ENCODE measurements at places on chromosomes 6 and 20.

DNA sequence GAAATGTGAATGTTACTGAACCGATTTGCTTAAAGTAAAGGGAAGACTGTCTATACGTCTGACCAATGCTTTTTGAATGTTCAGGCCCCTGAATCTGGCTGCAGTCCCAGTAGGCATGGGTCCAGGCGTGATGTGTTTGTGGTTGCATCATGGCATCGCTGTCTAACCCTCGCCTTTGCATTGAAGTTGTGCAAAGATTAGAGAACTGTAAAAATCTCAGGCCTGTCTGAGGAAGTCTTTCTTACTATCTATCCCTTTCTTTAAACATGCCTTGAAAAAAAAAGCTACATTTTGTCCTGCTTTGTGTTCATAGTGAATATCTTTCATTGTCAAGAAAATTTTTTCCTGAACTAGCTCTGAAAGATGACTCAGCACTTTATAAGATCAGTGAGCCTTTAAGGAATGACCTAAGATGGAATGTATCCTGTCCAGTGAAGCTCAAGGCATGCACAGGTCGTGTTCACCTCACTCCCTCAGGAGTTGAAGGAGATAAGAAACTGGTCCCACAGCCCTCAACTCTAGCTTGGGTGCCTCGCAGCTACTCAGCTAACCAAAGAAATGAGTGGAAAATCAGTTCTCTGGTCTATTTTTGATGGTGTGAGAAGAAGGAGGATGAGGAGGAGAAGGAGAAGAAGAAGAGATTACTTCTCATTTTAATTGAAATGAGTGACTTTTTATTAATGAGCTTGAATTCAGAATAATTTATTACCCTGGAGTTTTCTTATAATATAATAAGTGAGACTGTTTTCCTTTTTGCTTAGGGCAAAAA lies 48.6 kb downstream of the TPD52L1 start:
- no peak for DNase-seq

DNA sequence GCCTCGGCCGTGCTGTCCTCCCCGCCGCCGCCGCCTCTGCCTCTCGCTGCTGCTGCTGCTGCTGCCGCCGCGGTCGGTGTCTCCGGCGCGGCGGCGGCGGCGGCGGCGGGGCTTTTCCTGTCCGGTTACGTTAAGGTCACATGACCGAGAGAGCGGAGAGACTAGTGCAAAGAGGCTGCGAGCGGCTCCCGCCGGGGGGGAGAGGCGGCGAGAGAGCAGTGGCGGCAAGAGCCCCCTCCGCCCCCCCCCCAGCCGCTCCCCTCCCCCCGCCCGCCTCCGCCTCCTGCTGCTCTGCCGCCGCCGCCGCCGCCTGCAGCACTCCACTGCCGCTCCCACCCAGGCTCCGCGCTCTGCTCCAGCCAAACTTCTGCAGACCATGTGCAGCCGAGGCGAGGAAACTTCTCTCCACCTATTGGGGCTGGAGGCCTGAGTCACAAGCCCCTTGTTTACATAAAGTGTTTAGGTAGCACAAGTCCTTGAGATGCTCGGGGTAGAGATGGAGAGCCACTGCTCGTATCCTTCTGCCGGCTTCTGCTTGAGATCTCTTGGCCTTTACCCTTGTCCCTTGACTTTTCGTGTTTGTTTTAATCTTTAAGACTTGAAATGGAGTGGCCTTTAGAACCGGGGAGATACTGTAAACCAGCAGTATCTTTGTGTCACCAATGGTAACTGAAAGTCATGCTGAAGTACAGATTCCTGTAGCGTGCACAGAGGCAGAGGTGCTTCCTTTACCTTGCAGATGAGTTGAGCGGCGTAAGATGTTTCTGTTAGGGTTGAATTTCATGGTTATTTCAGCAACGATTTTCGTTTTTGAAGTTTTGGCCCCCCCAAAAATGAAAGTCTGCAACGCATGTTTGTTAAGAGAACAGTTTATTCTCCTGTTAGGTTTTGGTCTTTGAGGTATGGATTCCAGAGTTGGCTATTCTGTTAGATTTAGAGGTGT lies at the start of gene ZBTB2:
Gene ZBTB2, minus strand, starts transcription at position 89 of the 943 bp plus-strand sequence. CDS start 17,922 bp downstream, outside the sequence.
- peak; percentile 50 for DNase-seq

DNA sequence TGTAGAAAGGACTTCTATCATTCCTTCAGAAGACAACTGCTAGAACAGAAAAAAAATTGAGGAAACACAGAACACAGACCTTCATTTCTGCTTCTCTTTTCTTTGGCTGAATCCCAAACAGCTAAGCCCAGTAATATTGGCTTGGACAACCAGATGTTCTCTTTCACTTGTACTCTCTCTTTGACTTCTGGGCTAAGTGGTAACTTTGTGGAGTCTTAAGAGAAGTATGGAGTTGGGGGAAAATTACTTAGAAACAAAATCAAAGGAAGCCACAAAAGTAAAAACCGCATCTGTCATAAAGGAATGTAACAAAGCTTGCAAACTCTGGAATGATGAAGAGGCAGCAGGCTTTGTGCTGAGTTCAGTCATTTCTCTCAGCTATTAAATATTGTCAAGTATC lies 587.5 kb downstream of the CBLN4 start:
- DNase-seq: no peak

- no peak for DNase-seq
These were observed 131.3 kb downstream of the HACE1 start for GRCh38 chr6:104728448-104728847.

DNA sequence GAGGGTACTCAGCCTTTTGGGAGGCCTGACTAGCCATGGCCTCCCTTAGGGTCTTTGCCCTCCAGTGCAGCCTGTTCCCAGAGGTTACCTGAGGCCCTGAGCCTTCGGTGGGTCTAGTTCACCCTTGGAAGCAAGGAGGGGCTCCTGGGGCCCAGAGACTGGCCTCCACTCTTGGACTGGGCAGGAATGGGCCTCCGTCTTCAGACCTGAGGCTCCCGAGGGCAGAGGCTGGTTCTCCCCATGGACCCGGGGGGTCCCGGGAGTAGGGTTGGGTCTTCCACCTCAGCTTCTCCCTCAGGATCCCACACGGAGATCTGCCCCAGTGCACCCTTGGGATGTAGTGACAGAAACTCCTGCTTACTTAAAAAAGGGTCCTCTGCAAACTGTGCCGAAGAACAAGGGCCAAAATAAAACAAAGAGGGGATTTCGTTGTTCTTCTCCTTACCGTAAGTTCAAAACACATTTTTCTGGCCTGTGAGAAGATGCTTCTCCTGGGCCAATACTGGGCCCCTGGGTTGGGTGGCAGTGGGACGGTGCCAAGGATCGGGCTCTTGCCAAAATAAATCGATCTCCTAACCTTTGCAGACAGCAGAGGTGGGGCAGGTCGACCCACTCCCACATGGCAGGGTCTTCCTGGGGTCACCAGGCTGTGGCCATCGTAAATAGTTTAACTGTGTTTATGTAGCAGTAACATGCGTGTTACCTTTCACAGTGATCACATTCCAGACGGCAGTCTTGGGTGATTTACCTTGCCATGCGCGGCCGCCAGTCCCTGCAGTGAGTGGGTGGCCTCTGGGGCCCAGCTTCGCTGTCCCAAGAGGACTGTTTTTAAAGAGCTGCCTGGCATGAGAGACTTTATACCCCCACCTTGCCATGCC lies 151.8 kb downstream of the VEGFA start:
- no peak for DNase-seq

DNA sequence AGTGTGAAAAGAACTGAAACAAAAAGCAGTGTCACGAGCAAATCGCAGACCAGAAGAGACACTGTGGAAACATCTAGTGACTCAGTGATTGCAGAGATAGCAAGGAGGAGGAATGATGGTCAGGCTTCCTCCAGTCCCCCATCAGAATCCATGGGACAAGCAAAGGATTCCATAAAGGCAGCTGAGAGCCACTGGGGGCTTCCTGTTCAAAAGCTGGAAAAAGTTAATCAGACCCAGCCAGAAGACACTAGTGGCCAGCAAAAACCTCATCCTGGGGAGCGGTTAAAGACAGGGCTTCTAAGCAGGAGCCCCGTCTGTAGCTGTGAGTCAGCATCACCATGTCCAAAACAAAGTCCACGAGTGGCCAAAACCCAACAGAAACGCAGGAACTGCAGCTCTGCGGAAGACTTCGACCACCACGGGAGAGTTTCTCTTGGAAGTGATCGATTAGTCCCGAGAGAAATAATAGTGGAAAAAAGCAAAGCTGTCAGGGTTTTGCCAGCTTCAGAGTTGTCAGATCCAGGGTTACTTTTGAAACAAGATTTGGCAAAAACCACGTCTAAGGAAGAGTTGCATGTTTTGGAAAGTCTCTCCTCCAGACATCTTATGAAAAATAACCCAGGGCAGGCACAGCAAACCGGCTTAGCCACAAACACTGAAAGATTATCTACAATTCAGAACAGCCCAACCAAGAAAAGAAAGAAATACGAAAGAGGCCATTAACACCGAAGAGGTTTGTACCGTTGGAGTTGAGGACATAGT lies 51.0 kb downstream of the JAG1 start:
- no peak for DNase-seq

DNA sequence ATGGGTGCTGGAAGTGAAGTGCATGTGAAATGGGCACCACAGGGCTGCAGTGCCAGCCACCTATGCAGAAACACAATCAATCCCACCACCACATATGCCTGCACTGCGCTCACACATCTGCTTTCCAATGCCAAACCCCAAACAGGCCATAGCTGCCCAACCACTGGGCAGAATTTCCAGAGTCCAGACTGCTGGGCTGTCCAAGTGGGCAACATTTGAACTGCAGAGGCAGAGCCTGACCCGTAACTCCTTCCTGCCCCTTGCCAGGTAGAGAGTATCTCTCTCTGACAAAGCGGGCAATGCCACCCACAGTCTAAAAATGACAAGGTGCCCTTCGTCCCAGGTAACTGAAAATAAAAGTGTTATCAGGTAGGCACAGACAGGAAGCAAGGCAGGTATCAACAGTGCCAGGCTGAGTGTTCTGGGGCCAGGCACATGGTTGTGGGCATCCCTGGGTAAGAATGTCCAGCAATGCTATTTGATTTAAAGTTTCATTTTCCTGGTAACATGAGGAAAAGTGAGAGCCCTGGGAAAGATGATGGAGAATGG lies 79.5 kb downstream of the FOXA2 start:
- DNase-seq: no peak

DNA sequence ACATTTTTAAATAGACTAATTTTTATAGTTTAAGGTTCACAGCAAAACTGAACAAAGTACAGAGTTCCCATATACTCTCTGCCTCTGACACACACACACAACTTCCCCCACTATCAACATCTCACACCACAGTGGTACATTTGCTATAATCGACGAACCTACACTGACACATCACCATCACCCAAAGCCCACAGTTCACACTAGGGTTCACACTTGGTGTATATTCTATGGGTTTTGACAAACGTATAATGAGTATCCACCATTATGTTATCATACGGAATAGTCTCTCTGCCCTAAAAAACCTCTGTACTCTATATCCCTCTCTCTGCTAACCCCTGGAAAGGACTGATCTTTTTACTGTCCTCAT lies 15.6 kb downstream of the TMEM30A start:
- no peak for DNase-seq

GRCh38 chr20:828987-829386 lies 4.5 kb upstream of the FAM110A start:
- DNase-seq: no peak

GRCh38 chr6:36247693-36248092 lies 22.2 kb upstream of the PNPLA1 start:
- no peak for DNase-seq

DNA sequence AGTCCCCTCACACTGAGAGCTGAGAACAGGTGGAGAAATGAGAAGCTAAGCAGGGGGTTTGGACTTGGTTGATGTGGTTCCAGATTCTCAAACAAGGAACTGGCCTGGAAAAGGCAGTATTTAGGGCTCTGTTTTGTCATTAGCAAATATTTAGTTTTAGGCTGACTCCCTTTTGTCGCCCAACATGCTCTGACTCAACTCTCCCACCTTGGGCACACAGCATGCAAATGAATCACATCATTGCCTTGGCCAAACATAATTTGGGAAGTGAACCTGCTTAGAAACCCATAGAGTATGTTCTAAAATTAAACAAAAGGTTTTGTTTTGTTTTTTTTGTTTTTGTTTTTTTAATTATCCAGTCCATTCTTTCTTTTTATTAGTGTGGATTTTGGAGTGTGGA lies 9.5 kb upstream of the UQCC2 start:
- DNase-seq: no peak

- DNase-seq: no peak
These were observed 299.9 kb upstream of the SUPT3H start for GRCh38 chr6:45677381-45678284.

DNA sequence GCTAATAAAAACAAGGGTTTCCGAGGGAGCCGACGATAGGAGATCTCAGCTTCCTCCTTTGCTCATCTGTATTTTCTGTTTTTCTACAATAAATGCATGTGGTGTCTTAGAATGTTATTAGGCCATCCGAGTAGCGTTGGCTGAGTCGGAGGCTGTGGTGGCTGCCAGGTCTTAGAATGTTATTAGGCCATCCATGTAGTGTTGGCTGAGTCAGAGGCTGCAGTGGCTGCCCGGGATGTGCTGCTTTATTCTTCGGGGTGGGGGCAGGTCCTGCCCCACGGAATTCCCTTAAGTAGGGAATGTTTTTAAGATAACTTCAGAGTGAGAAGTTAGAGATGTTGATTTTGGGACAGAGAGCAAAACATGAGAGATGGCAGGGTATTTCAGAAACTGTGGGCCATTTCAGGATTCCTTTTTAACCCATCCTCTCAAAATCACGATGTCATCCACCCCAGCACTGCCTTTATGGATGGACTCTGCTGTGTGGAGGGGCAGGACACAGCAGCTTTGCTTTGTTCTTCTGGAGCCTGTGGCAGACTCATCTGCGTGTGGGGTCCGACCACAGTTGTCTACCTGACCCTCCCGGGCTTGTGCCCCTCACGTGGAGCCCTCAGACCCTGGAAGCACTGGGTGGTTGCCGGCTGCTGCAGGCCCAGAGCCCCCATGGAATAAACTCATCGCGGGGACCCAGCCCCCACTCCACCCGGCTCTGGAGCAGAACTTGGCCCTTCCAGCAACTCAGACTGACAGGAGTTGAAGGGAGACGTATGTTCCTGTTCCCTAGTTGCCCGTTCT lies 20.4 kb downstream of the OSBPL2 start:
- DNase-seq: no peak

DNA sequence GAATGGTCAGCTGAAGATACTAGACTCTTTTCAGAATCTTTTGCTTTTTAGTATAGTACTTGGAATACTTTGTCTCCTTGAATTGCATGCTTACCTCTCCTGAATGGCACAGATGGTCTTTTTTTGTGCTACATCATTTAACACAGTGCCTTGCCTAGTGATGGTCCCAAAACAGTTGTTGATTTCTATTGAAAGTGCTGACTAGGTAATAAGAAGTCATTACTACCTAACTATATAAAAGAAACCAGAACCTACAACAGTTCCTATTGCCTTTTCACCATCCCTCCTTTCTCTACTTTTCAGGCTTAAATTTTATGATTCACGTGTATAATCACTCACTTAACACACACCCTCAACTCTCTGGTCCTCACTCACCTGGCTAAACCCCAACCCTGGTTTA lies 64.6 kb upstream of the PRND start:
- no peak for DNase-seq

GRCh38 chr6:24520929-24521546 lies 26.3 kb downstream of the ALDH5A1 start:
- no peak for DNase-seq

GRCh38 chr20:692044-692443 lies 16.4 kb upstream of the SCRT2 start:
- DNase-seq: no peak

Measured in GOT3 (cell line).